ENCODE measurements at places on chromosomes 11 and 22. TPM values are rescaled to one million over a fixed set of nuclear protein-coding genes. Genes with fewer than 3 reads are reported as not detected.

RAG1 gene
- 0.86 TPM for total RNA-seq

C11orf42 gene
- total RNA-seq, result not detected

C11orf16 gene
- total RNA-seq, result not detected

ART1 gene
- not detected for total RNA-seq

- H3K36me3 ChIP-seq, result peaks cover 3% of the 10 kb centered on the region
- H3K27me3 ChIP-seq, result no peaks in the 10 kb centered on the region
- H3K4me3 ChIP-seq, result no peak overlapping the region
- no peak overlapping the region for H3K27ac ChIP-seq
Measured at GRCh38 chr11:17293311-17293710, 16.8 kb downstream of the NUCB2 start.

DNA sequence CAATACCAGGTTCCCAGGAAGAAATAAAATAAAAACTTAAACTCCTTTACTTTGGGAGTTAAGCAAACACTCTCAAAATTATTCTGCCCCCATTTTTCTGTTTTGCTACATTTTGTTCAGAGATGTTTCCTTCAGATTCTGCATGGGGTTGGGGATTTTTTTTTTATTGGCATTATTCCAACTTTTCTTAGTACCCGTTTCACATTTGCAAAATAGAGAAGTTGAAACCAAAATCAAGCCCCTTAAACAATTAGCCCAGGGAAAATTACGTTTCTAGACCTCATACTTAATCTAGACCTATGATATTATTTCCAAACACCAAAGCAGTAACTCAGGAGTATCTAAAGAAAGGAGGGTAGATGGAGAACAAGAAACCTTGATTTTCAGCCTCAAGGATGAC lies 20.6 kb upstream of the MS4A7 start:
- no peaks in the 10 kb centered on the region for H3K36me3 ChIP-seq
- H3K4me1 ChIP-seq, result no peaks in the 10 kb centered on the region
- H3K4me3 ChIP-seq, result no peak overlapping the region
- no peak overlapping the region for H3K27ac ChIP-seq
- H3K27me3 ChIP-seq, result no peaks in the 10 kb centered on the region

GRCh38 chr22:22111267-22111751 lies 128.7 kb upstream of the TOP3B start:
- H3K4me1 ChIP-seq, result peaks cover 4% of the 10 kb centered on the region
- H3K36me3 ChIP-seq, result no peaks in the 10 kb centered on the region
- peak; percentile 51 for DNase-seq
- no peak overlapping the region for H3K4me3 ChIP-seq
- no peak overlapping the region for H3K27ac ChIP-seq

- peaks cover 68% of the 10 kb centered on the region for H3K27me3 ChIP-seq
- H3K4me3 ChIP-seq, result peak overlapping the region; percentile 23
- H3K27ac ChIP-seq, result no peak overlapping the region
Measured at GRCh38 chr11:19714387-19715363, 2.0 kb downstream of the NAV2 start.

DNA sequence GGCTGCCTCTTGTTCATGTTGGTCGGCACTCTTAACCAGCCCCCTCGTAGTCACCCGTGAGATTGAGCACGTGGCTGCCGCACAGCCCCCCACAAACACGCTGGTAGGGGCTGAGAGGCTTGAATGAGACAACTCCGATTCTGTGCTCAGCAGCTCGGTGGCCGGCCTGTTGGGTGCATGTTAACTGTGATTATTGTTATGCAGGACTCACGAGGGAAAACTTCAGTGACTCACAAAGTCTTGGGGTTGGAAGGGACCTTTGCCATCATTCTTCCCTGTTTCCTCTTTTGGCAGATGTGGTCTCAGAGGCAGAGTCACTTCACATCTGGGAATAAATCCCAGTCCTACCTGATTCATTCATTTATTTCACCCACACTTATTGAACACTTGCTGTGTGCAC lies 75.2 kb downstream of the ADAMTS15 start:
- DNase-seq, result peak; percentile 63
- H3K4me3 ChIP-seq, result no peak overlapping the region
- no peak overlapping the region for H3K27ac ChIP-seq

DNA sequence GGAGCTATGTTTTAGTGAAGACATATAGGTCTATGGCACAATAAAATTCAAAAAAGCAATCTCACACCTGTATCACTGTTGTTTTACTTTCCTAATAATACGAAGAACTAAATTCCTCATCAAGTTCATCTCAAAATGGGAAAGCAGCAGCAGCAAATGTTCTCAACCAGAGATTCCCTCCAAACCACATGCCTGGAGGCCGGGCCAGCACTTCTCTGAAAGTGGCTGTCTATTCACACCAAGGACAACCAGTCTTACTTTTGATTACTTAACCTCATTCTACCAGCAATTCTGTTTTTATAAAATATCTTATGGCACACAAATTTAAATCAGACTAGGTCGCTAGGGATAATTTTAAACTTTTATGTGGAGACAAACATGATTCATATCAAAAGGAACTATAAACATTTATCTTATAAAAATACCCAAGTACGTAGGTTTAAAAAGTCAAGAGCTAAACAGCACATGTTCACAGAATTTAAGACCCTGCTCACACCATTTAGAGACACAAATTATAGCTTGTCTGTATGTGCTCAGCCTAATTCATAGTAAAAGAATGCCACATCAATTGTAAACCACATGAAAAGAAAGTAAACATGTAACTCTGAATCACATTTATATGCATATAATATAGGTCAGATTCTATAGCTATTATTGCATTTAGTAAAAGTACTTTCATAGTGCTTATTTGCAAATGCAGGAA lies 46.1 kb downstream of the RRAS2 start:
- no peaks in the 10 kb centered on the region for H3K27me3 ChIP-seq
- no peak overlapping the region for H3K27ac ChIP-seq
- peaks cover 2% of the 10 kb centered on the region for H3K4me1 ChIP-seq
- DNase-seq, result no peak

DNA sequence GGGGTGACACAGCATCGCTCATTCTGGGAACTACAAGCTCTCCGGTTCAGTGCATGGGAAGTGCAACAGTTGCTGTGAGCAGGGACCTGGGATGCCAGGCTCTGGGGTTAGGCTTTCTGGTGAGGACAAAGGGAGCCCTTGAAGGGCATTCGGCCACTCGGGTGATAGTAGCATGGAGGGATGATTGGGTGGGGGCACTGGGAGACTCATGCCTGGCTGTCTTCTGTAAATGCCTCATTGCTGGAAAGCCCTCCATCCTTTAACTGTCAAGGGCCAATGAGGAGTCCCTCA lies 9.9 kb downstream of the OAF start:
- no peak overlapping the region for H3K27ac ChIP-seq
- no peak for DNase-seq

DNA sequence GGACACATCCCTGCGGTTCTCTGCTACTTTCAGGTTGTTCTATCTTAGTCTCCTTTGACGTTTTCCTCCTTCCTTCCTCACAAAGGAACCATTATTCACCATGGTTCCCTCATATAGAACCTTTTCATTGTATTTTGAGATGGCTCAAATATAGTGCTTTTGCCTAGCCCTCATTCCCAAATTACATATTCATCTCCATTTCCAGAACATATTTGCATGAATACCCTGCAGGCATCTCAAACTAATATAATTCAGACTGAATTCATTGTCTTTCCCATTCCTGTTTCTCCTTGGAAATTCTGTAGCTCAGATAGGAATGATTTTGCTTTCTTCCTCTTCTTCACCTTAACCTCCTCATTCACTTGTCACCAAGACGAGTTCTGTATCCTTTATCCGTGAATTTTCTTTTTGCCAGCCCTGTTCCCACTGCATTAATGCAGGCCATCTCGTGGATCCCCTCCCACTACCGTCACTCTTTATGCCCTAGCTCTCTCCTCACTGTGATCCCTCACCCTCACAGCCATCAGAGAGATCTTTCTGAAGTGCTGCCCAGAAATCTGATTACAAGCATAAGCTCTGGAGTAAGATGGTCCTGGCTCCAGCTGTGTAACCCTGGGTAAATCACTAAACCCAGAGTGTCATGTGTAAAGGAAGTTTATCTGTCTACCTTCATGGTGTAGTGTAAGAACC lies 23.3 kb downstream of the PIWIL4 start:
- peaks cover 5% of the 10 kb centered on the region for H3K27me3 ChIP-seq
- no peaks in the 10 kb centered on the region for H3K36me3 ChIP-seq
- H3K27ac ChIP-seq, result no peak overlapping the region
- no peaks in the 10 kb centered on the region for H3K4me1 ChIP-seq
- H3K4me3 ChIP-seq, result no peak overlapping the region

GRCh38 chr11:118290923-118291322 lies 13.6 kb upstream of the CD3E start:
- no peaks in the 10 kb centered on the region for H3K4me1 ChIP-seq
- no peak overlapping the region for H3K4me3 ChIP-seq
- peak; percentile 73 for DNase-seq
- H3K27ac ChIP-seq, result no peak overlapping the region
- peaks cover 18% of the 10 kb centered on the region for H3K27me3 ChIP-seq

DNA sequence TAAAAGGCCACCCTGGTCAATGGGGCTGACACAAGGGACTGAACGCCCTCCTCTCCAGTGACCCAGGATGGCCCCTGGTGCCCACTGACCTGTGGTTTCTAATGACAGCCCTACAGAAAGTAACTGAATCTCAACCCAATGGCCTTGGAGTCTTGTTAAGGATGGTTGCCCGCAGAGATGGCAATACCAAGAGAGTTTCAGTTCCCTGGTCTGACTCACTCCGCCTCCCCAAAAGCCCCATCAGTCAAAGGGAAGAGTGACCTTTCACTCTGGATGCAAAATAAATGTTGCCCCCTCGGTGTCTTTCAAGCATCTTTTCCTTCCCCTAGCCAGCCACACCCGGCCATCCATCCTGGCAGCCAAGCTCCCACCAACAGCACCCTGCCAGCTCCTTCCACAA lies 57.7 kb upstream of the ISX start:
- no peak overlapping the region for H3K27ac ChIP-seq
- no peaks in the 10 kb centered on the region for H3K36me3 ChIP-seq
- H3K4me3 ChIP-seq, result no peak overlapping the region

GRCh38 chr11:99531468-99531867 lies 510.7 kb downstream of the CNTN5 start:
- H3K27ac ChIP-seq, result no peak overlapping the region
- peaks cover 8% of the 10 kb centered on the region for H3K4me1 ChIP-seq
- no peaks in the 10 kb centered on the region for H3K27me3 ChIP-seq
- no peaks in the 10 kb centered on the region for H3K36me3 ChIP-seq
- no peak for DNase-seq

GRCh38 chr11:94066901-94067429 lies 45.8 kb downstream of the HEPHL1 start:
- H3K27ac ChIP-seq, result no peak overlapping the region
- peaks cover 5% of the 10 kb centered on the region for H3K27me3 ChIP-seq
- no peak overlapping the region for H3K4me3 ChIP-seq
- H3K4me1 ChIP-seq, result no peaks in the 10 kb centered on the region

- H3K27me3 ChIP-seq, result no peaks in the 10 kb centered on the region
- no peak for DNase-seq
- no peaks in the 10 kb centered on the region for H3K4me1 ChIP-seq
- no peak overlapping the region for H3K27ac ChIP-seq
- H3K4me3 ChIP-seq, result no peak overlapping the region
Measured at GRCh38 chr22:49090061-49090852, 737.4 kb downstream of the BRD1 start.

All from endodermal cell (in vitro differentiated cells).